NCI-H187 treated with DMSO at 0.1 percent for 48 hours (cell line): ENCODE measurements at places on chromosomes 16 and 17.

DNA sequence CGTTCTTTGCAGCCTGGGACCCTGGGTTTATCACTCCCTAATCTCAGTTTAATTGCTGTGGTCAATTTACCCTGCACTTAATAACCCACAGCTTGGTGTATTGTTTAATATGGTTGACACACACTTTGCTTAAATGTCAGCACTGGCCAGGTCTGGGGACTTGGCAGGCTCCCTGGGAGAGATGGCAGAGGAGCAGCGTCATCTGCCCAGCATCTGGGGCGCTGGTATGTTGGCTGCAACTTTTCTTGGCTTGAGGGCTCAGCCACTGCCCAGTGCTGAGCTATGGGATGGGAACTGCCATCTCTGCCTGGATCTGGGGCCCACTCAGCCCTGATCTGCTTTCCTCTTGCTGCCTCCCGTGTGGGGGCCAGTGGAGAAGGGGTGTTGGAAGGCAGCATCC is 115.7 kb upstream of the IRX3 start:
- no peak for DNase-seq

GRCh38 chr16:86118467-86119307 is 219.7 kb downstream of the IRF8 start:
- DNase-seq, result no peak

- no peak for DNase-seq
Measured at GRCh38 chr17:752620-753219, 656 bp upstream of the GEMIN4 start.

GRCh38 chr16:7271486-7271885 is 61.2 kb upstream of the RBFOX1 start:
- DNase-seq, result no peak

DNA sequence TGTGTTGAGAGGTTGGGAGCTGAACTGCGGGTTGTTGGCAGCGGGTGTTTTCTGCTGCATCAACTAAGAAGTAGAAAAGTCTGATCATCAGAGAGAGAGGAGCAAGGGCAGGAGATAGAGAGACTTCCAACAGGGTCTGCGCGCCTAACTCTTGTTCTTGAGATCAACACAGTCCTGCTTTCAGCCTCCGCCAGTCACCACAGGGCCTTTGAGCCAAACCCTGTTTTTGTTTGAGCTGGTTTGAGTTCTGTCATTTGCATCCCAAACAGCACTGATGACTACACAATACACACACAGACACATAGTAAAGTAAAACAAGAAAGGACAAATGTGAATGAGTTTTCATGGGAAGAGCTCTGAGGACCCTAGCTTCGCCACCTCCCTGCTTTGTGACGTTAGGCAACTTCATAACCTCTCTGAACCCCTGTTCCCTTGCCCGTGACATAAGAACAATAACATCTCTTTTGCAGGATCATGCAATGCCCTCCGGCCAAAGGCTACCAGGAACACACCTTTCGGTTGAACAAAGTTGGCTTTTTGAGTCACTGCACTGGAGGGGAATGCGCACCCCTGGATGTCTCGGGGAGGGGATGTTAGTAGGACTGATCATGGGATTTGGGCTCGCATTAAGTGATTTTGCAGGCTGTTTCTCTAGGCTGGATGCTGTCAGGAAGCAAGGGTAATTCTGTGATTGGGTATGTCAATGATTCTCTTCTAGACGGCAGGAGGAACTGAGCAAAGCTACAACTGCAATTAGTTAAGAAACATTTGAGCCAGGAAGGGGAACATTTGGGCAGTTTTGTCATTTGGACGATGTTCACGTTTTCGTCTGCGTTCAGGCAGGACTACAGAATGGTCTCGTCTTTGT is 92.3 kb downstream of the C16orf78 start:
- DNase-seq, result no peak

DNA sequence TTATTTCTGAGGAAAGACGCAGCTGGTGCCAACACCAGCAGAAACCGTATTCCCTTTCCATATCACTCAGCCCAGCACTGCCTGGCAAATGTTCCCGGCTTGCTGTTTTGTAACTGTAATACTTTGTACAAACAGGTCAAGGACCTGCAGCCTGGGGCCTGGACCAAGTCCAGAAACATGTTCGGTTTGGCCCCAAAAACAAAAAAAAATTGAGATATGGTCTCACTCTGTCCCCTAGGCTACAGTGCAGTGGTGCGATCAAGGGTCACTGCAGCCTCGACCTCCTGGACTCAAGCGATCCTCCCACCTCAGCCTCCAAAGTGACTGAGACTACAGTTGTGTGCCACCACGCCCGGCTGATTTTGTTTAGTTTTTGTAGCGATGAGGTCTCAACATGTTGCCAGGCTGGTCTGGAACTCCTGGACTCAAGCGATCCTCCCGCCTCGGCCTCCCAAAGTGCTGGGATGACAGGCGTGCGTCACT is 1.2 kb downstream of the HAGH start:
- DNase-seq, result no peak

GRCh38 chr16:15932939-15933338 is 16.5 kb upstream of the ABCC1 start:
- no peak for DNase-seq

GRCh38 chr17:73646409-73647300 is 2.4 kb upstream of the SDK2 start:
- DNase-seq, result no peak

- DNase-seq, result no peak
Measured at GRCh38 chr16:49067776-49068175, 213.9 kb downstream of the CBLN1 start.
